ENCODE measurements at places on chromosomes 11 and 22.

DNA sequence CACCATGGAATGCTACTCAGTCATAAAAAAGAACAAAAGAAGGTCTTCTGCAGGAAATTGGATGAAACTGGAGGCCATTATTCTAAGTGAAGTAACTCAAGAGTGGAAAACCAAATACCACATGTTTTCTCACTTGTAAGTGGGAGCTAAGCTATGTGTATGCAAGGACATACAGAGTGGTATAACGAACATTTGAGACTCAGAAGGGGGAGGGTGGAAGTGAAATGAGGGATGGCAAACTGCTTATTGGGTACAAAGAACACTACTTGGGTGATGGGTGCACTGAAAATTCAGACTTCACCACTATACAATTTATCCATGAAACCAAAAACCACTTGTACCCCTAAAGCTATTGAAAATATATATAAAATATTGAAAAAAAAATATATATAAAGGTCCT lies 13.4 kb upstream of the CAT start:
- DNase-seq: no peak

DNA sequence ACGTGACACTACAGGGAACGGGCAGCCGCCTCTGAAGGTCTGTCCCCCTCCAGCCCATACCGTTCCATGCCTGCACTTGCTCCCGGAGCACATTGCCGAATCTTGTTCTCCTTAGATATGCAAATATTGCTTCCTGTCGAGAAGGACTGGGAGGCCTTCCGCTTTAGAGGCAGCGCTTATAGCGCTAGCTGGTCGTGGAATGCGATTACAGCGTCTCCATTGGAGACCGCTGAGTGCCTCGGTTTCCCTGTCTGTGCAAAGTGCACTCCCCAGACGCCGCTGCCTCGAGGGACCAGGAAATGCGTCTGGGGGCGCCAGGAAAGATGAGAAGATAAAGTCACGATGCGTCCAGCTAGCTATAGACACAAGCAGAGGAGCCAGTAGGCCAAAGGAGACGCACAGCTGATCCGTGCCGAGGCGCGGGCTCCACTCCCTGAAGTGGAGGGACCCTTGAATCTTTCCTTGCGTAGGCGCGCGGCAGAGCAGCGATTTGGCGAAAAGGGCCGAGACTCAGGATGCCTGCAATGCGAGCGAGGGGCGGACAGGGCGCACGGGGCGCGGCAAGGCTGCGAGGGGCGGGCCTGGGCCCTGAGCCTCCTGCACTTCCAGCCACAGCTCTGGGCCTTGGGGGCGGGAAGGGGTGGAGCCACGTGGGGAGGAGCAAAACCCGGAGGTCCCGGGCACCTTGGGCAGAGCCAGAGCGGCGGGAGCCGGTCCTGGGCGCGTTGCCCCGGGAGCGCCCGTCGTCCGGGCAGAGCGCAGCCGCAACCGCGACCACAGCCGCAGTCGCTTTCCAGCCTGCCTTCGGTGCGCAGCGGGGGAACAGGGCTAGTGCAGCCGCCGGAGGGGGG lies at the start of gene RASSF10:
Gene RASSF10, plus strand, starts transcription at position 692 of the 851 bp plus-strand sequence. CDS start 261 bp downstream, outside the sequence.
- peak; percentile 94 for DNase-seq

DNA sequence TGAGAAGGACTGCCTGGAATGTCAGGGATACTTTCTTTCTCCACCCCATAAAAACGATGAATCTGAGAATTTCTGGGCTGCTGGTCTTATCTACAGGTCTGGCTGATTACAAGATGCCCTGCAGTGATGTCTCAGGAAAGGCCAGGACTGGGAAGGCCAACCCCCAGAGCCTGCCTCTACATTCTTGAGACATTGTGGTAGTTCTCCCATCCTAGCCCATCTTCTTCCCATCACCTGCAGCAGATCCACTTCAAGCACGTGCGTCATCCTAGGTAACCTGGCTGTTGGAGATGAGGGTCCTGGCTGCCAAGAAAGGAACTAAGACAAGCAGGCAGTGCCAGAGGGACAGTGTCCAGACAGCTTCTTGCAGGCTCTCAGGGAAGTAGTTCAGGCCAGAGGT lies 44.1 kb upstream of the E2F8 start:
- no peak for DNase-seq

DNA sequence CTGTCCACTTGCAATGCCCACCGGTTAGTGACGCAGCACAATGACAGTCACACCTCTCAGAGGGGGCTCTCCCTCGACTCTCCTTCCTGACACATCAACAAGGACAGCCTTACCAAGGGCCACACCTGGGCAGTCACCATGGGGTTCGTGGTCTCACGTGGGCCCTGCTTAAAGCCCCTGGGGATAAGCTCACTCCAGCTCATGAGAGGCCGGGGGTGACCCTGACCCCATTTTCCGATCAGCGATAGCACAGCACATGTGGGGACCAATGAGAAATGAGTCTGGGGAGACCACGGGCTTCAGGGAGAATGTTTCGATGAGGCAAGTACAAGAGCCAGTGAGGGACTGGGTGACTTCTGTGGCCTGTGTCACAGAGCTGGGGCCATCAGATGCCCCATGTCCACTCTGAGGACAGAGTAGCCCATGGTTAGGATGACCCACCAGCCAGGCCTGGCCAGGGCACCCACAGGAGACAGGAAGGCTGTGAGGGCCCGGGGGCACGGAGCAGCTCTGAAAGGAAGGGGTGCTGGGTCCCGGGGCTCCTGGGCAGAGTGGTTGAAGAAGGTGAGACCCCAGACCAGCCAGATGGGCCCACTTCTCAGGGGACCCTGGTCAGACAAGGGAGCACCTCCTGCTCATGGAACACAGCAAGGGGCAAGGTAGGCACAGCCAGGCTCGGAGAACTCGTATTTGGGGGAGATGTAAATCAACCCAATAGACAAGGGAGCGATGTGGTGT lies 128.8 kb downstream of the MED15 start:
- DNase-seq: no peak

DNA sequence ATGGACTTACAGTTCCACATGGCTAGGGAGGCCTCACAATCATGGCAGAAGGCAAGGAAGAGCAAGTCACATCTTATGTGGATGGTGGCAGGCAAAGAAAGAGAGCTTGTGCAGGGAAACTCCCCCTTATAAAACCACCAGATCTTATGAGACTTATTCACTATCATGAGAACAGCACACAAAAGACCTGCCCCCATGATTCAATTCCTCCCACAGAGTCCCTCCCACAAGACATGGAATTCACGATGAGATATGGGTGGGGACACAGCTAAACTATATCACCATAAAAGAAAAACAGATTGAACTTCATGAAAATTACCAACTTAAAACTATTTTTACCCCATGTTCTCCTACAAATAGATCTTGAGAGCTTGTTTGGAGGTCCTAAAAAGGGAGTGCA lies 19.6 kb downstream of the ENTHD1 start:
- no peak for DNase-seq

- no peak for DNase-seq
Measured at GRCh38 chr11:62390722-62391121, 28.1 kb upstream of the SCGB1A1 start.

- DNase-seq: peak; percentile 93
Measured at GRCh38 chr11:20110908-20111669, 49.2 kb downstream of the DBX1 start.

- DNase-seq: peak; percentile 10
Measured at GRCh38 chr11:76824083-76824939, 36.4 kb upstream of the ACER3 start.
